ENCODE measurements at places on chromosomes 5 and 9.

- DNase-seq: no peak
Measured at GRCh38 chr9:98575379-98576346, 133.1 kb downstream of the GABBR2 start.

DNA sequence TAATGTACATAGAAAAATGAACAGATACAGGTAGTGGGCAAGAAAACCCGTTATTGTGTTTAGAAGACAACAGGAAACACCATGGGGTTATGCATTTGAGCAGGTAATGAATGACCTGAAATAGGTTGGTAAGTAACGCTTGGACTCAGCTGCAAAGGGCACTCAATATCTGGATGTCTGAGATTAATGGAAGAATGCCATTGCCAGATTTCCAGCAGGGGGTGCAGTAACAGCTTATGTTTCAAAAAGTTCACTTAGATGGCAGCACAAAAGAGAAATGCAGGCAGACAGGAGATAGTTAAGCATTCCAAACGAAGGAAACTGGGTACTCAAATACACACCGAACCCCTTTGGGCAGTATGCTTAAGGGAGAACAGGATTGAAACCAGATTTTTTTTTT is 285.5 kb upstream of the VLDLR start:
- no peak for DNase-seq

GRCh38 chr9:73269430-73270101 is 117.9 kb downstream of the ANXA1 start:
- no peak for DNase-seq

- no peak for DNase-seq
Measured at GRCh38 chr5:17154211-17154996, 63.0 kb upstream of the BASP1 start.

- no peak for DNase-seq
Measured at GRCh38 chr9:131824155-131824594, 84.3 kb upstream of the RAPGEF1 start.

DNA sequence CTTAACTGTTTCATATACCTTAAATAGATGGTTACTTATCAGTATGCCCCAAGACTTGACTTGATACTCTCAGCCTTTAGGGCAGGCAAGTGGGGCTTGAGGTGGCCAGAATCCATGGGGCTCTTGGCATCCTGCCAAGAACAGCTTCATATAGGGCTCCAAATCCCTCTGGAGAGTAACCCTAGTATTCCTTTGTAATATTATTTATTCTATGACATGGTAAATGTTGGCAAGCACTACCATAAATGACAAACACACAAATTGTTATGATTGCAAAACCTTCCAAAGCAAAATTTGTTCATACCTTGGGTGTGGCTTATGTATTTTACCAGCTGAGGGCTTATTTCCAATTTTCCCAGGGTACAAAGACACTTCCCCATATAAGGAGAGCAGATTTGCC is 257.4 kb upstream of the TRPC7 start:
- no peak for DNase-seq

DNA sequence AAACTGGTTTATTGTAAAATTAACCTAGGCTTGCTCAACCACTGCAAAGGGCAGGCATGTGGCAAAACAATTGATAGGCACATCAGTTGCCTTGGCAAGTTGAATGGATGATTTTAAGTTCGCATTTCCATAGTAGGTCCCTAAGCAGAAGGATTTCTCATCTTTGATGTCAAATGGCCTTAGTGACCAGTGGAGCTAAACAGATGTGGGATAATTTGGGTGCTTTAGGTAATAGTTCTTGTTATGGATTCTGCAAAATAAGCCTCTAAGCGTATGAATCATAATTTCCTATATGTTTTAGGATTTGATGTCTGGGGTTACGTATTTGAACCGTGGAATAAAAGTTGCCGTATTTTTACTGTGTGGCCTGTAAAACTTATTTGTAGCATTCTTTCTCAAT is 182.4 kb downstream of the CD180 start:
- DNase-seq: no peak

DNA sequence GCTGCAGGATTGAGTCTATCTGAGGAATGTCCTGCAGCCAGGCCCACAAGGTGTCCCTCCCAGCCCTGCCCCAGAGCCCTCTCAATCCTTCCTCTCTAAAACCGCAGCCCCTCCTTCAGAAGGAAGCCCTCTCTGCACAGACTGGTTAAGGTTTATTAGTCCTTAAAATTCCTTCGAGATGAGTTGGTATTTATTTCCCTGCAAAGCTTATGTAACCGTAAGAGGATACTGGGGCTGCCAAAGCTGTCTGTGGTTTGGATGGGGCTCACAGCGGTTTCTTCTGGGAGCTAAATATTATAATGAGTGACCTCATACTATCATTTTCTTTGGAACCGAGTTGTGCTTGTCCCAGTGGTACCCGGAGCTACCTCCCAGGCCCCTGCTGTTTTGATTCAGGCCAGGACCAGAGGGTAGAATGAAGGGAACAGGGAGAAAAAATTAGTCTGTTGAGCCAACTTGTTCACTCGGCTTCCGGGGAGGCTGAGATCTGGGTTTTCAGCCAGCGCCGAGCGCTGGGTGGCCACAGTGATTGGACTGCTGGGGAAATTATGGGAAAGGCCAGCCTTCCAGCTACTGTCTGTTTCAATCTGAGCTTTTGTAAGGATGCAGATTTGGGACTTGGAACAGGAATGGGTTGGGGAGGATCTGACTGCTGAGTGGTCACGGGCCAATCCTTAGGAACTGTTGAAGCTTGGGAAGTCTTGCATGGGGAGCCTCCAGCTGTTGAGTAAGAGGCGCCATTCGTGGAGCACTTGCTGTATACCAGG is 107.5 kb downstream of the NDFIP1 start:
- DNase-seq: no peak

GRCh38 chr5:115735108-115735998 is 81.1 kb downstream of the CDO1 start:
- no peak for DNase-seq

DNA sequence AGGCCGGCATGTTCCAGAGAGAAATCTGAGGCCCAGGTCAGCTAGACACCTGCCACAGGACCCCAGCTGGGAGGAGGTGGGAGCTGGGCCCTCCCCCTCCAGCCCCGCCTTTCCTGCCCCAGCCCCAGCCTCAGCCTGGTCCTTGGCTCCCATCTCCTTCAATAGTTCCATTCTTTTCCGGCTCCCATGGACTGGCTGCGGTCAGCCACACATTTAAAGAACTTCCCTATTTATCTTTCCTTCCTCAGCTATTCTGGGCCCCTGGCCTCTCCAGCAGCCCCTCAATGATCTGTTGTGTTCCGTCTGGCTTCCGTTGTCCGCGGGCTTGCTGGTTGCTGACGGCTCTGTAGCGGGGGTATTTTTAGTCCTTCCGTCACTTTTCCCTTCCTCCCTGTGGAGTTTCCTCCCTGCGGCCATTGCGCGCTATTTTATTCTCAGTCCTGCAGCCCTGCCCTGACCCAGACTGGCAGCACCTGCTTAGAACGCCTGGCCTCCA is 73.8 kb downstream of the AMBP start:
- peak; percentile 2 for DNase-seq

GRCh38 chr5:98787131-98787719 is 13.8 kb downstream of the RGMB start:
- no peak for DNase-seq

DNA sequence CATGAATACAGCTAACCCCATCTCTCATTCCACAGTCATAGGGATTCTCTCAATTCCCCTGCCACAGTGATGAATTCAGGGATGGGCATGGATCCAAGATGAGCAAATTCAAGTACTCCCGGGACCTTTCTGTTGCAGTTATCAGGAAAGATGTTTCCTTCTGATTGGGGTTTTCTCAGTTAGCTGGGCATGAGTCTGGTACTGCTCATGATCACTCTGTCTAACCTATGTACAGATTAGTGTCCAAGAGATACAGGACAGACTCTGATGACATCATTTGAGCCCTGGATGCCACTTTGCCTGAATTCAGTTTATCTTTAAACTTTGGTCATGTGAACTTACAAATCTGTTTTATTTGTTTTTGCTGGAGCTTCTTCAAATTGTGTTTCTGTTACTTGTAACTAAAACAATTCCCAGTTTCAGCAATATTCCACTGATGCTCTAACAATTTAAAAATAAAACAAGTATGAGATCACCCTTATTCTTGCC is 257.7 kb upstream of the KLF9 start:
- no peak for DNase-seq

DNA sequence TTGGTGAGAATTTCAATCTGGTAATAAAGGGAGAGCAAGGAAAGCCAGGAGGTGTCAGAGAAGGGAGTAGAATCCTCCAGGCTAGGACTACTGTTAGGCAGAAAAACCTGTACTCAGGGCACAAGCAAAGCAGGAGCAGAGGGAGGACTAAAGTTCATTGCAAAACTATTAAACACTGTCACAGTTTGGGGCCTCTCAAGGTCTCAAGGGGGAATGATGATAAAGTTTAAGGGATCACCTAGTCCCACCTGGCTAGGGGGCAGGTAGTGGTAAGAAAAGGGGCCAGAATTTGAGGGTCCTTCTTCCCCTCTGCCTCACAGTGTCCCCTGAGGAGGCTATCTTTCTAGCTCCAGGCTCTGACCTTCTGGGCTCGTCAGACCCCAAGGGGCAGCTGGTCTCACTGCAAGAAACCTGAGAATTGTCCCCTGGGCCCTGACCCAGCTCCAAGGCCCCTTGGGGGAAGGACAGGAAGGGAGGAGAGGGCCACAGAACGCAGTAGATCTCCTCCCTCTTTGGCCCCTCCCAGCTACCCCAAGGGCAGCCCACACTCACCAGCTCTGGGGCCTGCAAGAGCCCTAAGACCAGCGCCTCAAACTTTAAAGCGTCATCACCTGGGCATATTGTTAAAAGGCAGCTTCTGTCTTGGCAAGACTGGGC is 974 bp downstream of the CCDC69 start:
- DNase-seq: no peak

GRCh38 chr5:150460781-150461180 is 11.2 kb upstream of the RPS14 start:
- no peak for DNase-seq

GRCh38 chr5:50699737-50700136 is 33.3 kb downstream of the PARP8 start:
- DNase-seq: no peak

DNA sequence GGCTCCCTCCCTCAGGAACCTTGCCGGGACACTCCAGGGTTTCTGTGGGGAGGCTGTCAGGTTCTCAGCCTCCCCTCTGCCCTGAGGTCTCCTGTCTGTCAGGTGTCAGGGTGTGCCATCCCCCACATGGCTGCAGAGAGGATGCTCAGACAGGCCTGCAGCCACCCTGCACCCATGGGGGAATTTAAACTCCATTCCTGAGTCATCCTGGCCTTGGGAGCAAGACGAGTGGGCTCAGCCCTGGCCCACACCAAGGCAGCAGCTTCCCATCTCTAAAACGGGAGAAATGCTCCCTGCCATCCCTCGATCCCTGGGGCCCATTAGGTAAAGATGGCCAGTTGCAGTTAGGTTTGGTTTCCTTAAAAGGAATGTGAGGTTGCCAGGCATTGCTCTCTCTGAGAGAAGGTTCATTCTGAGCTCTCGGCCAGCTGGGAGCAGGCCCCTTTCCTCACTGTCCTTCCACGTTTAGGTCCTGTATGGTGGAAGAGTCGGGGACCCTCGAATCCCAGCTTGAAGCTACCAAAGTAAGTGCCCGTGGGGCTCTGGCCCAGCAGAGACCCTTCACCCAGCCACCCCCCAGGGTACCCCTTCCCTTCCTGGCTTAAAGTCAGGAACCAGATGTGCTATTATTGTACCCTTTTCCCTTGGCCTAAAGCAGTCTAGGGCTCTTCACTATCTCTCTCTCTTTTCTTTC is 26.6 kb downstream of the DYNC2I2 start:
- no peak for DNase-seq

DNA sequence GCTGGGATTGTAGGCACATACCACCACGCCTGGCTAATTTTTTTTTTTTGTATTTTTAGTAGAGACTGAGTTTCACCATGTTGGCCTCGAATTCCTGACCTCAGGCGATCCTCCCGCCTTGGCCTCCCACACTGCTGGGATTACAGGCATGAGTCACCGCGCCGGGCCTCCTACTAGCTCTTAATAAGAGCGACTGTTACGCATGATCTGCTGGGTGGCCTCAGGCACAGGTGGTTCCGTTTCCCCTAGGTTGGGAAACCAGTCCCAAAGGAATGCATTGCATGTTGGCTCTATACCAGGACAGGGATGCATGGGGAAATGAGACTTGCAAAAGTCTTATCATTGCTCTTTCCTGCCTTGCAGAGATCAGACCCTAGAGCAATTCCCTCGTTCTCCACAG is 184.7 kb upstream of the PPP1R26 start:
- DNase-seq: no peak

- no peak for DNase-seq
Measured at GRCh38 chr5:138573949-138574670, 1.1 kb downstream of the HSPA9 start.

GRCh38 chr5:172564188-172564587 is 76.9 kb upstream of the NEURL1B start:
- no peak for DNase-seq

DNA sequence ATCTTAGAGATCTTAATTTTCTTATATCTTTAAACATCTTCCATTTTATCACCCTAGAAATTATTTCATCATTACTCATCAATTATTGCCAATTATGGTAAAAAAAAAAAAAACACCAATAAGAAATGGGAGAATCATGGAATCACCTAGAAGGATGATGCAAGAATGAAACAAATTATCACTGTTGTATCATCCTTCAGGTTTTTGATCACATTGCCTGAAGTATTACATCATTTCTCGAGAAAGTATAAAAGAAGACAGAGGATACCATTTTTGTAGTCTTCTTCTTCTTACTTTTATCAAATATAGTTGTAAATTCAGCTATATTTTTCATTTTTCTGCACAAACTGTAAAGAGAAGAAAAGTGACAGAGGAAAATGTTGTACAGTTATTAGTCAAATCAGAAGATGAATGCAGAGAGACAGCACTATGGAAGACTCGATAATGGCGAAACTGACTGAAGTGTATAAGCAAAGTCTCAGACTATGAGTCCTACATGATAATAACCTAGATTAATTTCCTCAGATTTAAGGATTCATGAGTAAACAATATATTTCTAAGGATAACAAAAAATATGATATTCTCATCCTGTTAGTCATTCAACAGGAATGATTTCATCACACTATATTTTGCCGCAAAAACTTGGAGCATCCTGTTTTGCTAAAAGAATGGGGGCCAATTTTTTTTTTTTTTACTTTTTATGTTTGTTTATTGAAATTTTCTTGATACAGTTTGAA is 5.9 kb upstream of the STC2 start:
- no peak for DNase-seq

DNA sequence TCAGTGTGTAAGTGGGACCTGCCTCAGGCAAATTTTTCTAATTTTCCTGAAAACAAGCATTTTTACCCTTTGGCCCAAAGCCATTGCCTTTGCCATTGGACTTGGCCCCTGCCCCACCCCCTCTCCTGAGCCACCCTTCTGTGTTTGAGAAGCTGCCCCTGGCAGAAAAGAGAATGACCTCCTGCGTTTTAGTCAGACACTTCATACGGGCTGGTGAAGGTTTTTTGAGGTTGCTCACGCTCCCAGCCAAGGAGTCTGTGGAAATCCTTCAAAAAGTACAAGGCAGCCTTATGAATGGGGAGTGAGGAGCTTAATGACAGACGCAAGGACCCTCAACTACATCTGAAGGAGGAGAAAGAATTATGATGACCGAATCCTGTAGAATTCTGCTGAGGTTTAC is 308.9 kb downstream of the SLIT3 start:
- no peak for DNase-seq

All from central memory CD8-positive, alpha-beta T cell (primary cell).